Activated CD4-positive, alpha-beta T cell treated with anti-CD3 and anti-CD28 coated beads for 24 hours (primary cell): ENCODE measurements at places on chromosomes 4 and X.

GRCh38 chr4:121791481-121791880, 9.6 kb upstream of the EXOSC9 start:
- DNase-seq, result no peak

- no peak for DNase-seq
Measured at GRCh38 chr4:110119880-110120279, 78.5 kb downstream of the ELOVL6 start.

GRCh38 chr4:145271194-145271593, 90.8 kb upstream of the OTUD4 start:
- DNase-seq, result no peak

GRCh38 chr4:159221280-159221679, 118.4 kb downstream of the RAPGEF2 start:
- no peak for DNase-seq

- no peak for DNase-seq
Measured at GRCh38 chrX:138345801-138346200, 365.7 kb downstream of the FGF13 start.

GRCh38 chrX:132470831-132471230, 18.0 kb downstream of the MBNL3 start:
- no peak for DNase-seq

DNA sequence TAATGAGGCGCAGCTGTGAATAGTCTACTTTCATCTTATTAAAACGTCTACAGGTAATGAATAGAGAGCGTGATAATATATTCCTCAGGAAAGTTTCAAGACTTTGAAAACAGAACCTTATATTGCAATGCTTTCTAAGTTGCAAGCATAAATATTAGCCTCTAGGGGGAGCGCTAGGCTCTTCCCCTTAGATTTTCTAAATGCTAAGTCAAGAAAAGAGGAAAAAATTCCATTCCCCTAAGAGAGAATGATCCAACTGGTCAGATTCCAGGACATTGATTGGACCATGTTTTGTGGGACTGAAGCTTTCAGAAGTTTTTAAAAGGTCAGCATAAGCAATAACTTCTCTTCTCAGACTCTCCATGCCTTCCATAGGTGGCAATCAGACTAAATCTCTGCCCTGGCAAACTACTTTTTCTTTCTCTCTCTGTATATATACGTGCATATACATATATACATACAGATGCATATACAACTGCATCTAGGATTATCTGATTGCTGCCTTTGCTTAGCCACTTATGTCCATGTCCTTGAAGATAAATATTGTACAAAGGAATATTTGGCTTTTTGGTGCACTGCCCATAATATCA, 492.9 kb downstream of the INPP4B start:
- no peak for DNase-seq

GRCh38 chrX:26783512-26784225, 567.7 kb downstream of the MAGEB5 start:
- no peak for DNase-seq

- peak; percentile 49 for DNase-seq
Measured at GRCh38 chr4:77157859-77158486, 966 bp downstream of the CCNG2 start.

GRCh38 chr4:151097759-151098158, 1.7 kb upstream of the RPS3A start:
- no peak for DNase-seq

DNA sequence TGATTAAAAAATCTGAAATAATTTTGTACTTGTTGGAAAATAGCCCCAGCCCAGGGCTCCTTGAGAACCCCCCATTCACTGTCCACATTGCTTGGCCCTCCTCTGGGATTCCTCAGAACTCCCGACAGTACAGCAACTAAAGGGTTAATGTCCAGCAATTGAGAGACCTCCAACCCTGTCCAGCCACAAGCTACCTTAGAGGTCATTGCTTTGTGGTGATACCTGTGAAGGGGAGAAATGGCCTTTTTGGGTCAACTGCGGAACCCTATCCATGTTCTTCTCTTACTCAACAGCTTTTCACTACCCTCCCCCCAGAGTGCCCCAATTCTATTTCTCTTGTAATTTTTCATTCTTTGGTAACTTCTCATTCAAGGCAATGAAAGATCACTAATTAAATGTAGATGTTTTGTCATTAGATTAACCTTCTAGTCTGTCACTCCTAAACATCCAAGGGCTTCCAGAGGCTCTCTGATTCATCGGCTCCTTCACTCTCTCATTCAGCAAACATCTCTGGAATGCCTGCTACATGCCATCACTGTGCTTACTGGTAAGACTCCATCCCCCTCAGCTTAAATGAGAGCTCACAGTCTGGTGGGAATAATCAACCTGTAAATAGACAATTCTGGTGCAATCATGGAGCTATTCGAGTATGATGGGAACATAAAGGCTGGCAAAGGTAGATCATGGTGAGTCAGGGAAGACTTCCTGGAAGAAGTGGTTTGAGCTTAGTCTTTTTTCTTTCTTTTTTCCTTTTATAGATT, 241.4 kb upstream of the PGRMC2 start:
- DNase-seq, result no peak

GRCh38 chr4:83556816-83557215, 20.9 kb downstream of the GPAT3 start:
- no peak for DNase-seq

- DNase-seq, result no peak
Measured at GRCh38 chr4:138910914-138911336, 104.7 kb upstream of the NOCT start.

DNA sequence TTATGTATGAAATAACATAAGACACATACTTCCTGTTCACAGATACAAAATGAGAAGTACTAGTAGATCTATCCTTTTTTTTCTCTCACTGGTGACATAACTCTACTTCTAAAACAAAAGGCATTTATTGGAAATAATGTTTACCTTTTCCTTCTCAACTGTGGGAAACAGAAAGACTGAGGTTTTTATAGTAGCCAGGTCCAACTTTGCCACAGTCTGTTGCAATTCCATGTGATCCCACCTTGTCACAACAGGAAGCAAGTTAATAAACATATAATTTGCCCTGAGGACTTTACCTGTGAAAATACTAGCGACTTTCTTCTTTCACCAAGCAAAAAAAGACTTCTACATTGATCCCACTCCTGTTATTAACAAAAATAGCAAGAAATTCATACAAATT, 475.8 kb downstream of the PDGFC start:
- no peak for DNase-seq

DNA sequence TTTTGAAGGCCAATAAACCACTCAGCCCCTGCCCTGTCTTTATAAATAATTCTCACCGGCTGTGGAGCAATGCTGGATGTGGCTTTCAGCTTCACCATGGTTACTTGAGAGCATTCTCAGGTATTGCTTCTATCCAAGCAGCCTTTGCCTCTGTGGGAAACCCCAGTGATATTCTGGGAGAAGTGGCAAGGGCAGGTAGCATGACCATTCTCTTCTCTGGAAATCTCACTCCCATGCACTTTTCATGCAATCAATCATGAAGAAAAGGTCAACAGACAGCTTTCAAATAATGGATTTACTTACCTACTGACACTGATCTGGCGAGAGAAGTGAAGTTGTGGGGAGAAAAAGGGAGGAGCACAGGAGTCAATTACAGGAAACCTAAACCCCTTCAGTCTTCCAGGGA, 49.5 kb downstream of the UNC5C start:
- DNase-seq, result no peak

- DNase-seq, result no peak
Measured at GRCh38 chr4:74640111-74640903, 154.0 kb downstream of the BTC start.

DNA sequence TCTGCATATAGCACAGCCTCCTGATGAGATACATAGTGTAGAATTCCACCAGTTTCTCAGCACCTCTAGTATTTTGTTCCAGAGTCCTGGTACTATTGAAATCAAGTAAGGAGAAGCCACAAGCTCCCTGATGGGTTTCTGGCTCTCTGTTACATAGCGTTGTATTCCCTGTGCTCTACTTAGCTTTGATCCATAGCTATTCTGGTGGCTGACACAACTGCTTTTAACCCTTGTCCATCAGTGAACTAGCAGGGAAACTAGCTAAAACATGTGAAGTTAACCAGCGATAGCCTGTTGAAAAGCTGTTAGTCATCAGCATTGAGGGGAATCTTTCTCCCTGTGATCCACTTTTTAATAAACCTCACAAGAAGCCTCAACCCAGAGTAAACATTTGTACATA, 26.9 kb downstream of the NIPAL1 start:
- DNase-seq, result no peak

GRCh38 chr4:145521282-145521681, 39.6 kb downstream of the SMAD1 start:
- DNase-seq, result no peak

DNA sequence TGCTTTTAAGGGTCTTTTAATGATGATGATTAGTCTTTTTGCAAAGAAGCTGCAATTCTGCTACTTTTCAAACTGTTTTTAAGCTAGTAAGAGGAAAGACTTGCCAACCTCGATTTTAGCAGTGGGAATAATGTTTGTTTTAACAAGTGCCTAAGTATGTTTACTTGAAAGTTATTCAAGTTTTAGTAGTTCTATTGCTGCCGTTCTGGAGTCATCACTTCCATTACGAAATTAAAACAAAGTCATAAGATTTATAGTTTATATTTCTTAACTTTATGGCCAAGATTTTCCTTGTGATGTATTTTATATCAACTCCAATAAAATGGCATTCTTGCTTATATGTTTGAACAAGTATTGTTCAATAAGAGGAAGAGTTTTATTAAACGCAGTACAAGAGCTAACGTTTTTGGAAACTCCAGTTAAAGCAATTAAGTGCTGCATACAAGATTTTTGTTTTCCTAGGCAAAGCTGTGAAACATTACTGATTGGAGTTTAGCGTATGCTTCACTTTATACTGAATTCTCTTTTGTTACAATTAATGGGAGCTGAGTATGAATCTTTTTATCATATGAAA, 211.3 kb downstream of the TENM3 start:
- no peak for DNase-seq

GRCh38 chrX:32545101-32545500, 666.2 kb downstream of the DMD start:
- no peak for DNase-seq
